ENCODE measurements at places on chromosomes 2 and 18.

GRCh38 chr18:48923746-48924629 lies 26.8 kb downstream of the SMAD7 start:
- DNase-seq: peak; percentile 75

- DNase-seq: no peak
Measured at GRCh38 chr2:11672407-11672806, 2.4 kb upstream of the NTSR2 start.

DNA sequence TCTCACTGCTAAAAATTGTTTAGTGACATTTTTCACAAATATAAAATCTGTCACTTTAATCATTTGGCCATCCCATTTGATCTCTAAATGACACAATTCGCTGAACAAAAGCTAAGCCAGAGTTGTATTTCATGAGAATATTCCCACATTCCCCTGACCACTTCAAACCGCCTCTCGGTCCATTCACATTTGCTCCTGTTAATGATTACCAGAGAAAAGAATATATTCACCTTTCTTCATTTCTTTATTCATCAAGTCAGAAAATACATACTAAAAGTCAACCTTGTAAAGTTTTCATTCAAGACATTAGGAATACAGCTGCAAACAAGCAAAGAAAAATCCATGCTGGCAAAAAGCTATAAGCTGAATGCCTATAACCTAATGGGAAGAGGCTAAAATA lies 225.5 kb downstream of the DOK6 start:
- DNase-seq: no peak

GRCh38 chr2:167249197-167249596 lies 360.9 kb downstream of the XIRP2 start:
- no peak for DNase-seq

DNA sequence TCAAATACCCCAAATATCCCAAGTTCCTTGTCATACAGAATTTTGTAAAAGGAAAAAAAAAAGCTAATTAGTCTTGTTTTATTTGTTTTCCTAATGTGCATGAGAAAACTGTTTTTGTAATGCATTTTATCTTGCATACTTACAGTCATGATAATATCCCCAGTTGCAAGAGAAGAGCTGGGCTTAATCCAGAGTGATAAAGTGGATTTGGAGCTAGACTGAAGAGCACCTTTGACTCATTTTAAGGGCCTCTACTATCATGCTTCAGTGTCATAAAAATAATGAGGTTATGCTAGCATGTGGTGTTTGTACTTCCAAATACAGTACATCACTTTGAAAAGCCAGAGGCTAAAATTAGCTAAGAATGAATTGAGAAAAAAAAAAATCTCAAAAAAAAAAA lies 26.4 kb downstream of the ARHGAP15 start:
- no peak for DNase-seq

GRCh38 chr2:211228559-211228958 lies 672.2 kb downstream of the CPS1 start:
- DNase-seq: no peak

DNA sequence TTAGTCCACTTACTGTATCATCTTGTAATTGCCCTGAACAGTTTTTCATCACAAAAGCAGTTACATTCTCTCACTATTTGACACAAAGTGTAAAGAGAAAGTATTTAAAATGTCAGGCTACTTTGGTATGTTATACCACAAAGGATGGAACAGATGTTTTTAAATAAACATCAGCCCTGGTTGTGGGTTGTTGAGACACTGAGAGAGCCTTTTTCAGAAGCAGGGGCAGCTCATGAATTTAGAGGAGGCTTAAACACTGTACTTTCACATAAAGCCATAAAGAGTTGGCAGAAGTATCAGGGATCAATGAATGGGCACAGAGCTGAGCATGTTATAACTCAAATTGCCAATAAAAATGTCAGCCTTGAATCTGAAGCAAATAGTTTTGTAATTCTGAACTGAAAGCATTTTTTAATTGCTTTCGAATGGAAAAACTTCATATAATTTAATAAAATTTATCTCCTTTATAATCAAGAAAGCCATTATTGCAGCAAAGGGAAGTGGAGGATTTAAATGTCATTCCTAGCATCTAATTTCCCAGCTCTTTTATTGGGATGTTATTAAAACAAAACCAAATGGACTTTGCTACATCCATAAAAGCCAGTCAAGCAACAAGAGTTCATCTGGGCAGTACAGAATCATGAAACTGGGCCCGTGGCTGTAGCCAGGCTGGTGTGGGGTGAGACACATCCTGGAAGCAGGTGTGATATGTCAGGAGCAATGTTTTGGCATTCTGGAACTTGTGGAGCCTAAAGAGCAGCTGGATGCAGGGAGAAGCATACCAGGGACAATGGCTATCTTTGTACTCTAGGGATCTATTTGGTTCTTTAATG lies 95.1 kb upstream of the NT5C1B start:
- DNase-seq: no peak

Data from GM10248 (cell line).